T-helper 9 cell (primary cell): ENCODE measurements at places on chromosomes 1 and 21.

GRCh38 chr1:219741011-219741970, 128.4 kb upstream of the ZC3H11B start:
- no peak for DNase-seq

DNA sequence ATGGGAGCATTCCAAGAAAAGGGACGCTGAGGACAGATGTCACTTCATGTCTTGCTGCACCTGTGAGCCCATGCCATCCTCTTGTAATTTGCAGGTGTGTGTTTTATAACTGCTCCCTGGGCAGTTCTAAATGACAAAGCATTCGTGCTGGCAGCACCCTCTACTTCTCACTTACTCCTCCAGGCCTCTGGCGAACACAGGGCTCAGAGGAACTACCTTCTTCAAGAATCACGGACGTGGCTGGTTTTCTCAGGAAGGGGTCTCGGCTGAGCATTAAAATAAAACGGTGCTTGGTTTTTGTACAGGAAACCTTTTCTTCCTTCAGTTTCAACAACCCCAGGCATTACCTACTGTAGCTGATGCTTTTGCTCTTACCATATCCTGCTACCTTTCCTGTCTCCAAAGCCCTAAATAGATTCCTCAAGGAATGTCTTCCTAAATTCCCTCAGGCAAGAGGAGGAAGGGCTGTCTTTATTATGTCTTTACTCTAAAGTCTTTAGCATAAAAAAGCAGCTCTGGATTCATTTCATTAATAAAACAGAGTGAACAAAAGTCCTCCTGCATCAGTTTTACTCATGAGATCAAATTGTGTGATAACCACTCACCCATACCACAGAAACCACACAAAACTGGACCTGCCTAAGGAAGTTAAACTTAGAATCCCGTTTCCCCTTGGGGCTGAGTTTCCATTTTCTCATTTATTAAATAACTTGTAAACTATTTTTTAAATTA, 79.0 kb upstream of the MAP10 start:
- DNase-seq, result no peak

DNA sequence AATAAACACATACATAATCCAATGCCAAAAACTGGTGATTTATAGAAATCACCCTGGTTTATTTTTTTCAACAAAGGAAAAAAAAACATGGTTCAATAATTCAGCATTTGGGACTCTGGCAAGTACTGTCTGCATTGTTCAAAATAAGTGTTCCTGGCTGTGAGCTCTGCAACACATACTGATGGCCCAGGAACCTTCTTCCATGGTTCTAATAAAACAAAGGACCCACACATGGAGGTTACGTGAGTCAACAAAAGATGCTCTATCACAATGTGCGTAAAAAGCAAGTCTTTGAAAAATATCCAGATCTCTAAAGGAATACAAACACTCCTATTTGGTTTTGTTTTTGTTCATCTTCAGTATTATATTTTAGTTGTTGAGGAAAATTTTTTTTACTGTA, 37.9 kb upstream of the C1orf198 start:
- no peak for DNase-seq

DNA sequence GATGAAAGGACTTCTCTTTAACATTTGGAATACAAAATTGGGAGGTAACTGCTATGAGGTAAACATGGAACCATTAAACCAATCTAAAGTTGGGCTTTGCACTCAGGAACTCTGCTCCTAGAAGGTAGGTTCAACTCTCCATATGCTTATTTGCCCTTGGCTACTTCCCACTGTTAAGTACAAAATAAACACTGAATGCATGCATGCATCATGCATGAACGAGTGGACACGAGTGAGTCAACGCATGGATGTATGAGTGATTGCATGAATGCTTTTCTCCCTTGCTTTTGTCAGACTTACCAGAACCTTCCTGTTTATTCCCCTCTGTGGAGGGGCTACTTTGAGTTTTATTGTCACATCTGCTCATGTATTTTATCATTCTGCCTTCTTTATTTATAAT, 42.4 kb upstream of the RUNX1 start:
- DNase-seq, result no peak

DNA sequence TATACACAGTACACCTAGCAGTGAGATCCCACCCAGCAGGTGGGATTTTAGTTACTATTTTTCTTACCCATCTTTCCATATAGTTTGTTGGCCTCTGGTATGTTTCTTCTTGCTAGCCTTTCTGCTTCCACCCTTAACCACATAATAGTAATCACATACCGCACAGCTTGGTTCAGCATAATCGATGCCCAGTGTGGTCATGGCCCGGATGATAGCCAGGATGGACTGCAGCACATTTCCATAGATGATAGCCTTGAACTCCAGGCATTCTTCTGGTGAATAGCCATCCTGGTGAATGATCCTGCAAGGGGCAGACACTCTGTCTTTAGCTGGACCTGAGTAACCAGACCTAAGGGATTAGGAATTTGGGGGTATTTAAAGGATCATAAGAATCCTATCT, 9.5 kb downstream of the GNAT2 start:
- no peak for DNase-seq

DNA sequence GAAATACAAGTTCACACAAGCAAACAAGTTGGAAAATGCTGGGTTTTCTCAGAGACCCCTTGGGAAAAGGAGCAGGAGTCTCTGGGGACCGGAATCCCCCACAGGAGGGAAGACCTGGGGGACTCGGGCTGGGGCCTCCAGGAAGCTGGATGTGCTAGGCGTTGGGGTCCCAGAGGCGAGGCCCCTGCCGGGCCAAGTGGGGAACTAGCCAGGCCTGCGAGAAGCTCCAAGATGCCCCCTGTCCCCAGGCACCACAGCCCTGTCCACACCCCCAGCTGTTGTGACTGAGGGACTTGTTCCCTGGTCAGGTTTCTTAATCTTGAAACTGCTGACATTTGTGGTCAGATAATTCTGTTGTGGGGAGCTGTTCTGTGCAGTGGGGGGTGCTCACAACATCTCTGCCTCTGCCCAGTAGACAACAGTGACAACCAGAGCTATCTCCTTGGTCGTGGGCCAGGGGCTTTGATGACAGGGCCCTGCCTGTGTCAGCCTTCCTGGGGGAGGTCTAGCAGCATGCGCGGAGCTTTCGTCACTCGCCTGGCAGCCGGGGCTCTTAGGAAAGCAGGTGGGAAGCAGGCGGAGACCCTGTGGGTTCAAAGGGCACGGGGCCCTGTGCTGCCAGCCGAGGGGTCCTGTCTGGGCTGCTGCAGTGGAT, 126.4 kb upstream of the ARHGEF16 start:
- DNase-seq, result no peak
